NCI-H1092 treated with DMSO at 0.1 percent for 48 hours (cell line): ENCODE measurements at places on chromosomes 6 and 20.

DNA sequence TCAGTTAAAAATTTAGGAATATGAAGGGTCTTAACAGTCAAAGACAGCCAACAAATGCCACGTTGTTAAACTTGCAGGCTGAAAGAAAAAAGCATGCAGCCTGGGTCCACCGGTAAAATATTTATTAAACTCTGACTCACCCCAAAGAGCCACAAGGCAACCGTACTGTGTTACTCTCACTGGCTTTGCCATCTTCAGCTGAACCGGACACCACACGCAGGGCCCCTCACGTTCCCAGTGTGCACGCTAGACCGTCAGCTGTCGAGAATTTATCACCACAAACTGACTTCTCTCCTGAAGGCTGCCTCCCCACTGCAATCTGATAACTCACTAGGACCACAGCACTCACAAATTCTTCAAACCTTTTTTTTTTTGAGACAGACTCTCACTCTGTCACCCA lies 30.7 kb downstream of the HUS1B start:
- DNase-seq = no peak

GRCh38 chr6:46618726-46619125 lies 33.9 kb downstream of the CYP39A1 start:
- no peak for DNase-seq

- DNase-seq = no peak
These were observed 43.8 kb downstream of the EYA2 start for GRCh38 chr20:46938434-46938833.

- no peak for DNase-seq
These were observed 68.5 kb downstream of the TMEM200A start for GRCh38 chr6:130434174-130434873.

GRCh38 chr6:24272553-24272952 lies 85.3 kb downstream of the DCDC2 start:
- no peak for DNase-seq

DNA sequence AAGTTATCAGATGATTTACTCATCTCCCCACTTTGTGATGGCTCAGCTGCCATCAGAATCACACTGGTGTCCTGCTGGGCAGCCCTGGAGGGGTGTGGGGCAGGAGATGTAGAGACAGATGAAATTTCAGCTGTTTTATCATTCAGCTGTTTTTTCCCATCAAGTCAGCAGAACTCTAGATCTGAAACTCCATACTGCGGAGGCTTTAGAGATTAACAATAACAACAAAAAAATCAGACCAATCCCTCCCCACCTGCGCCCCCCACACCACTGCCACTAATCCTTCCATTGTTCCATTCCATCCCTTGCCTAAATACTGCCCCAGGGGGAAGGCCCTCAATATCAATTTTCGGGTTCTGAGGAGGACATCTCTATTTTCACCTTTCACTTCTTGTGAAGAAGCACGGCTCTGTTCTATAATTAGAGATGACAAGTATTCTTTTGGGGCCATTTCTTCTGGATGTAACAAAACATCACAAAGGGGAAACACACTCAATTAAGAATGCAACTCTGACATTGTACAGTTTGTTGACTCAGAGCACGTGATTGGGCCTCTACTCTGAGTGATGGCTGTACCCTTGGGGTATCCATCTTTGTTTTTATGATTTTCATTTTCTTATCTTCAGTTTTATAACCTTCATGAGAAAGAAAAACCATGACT lies 396.3 kb downstream of the ZFAND3 start:
- no peak for DNase-seq

GRCh38 chr6:125824946-125825771 lies 34.4 kb downstream of the NCOA7 start:
- DNase-seq = peak; percentile 12

DNA sequence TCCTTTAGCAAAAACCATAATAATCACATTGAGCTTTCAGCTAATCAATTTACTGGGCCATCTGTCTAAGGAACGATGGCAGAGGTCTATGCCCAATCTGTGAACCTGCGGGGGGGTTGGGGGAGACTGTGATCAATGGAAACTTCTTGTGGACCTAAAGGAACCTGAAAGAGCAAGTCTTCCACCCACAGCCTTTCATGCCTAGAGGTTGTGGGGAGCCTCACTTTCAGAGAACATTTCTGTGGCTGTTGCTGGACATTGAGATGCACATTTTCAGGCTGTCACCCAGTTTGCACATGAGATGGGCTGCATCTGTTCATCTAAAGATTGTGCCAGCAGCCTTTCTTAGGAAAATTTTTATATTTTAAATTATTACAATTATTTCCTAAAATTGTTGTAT lies 310.0 kb upstream of the SPTLC3 start:
- DNase-seq = no peak

DNA sequence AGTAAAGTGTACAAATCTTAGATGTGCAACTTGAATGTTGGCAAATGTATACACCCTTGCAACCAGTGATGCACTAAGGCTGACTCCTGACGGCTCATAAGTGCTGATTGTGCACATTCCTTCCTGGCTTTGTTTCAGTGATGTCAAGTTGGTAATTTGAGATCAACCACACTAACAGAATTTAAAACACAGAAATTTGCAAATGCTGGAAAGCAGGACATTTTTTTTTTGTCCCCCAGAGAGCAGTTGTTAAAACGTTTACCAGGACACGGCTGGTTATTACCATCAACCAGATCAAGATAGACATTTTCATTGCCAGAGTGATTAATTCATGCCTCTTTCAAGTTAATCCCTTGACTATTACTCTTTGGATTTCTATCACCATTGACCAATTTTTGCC lies 735.6 kb downstream of the RFPL4B start:
- DNase-seq = no peak

GRCh38 chr20:59176812-59177211 lies 13.2 kb downstream of the ZNF831 start:
- DNase-seq = no peak

DNA sequence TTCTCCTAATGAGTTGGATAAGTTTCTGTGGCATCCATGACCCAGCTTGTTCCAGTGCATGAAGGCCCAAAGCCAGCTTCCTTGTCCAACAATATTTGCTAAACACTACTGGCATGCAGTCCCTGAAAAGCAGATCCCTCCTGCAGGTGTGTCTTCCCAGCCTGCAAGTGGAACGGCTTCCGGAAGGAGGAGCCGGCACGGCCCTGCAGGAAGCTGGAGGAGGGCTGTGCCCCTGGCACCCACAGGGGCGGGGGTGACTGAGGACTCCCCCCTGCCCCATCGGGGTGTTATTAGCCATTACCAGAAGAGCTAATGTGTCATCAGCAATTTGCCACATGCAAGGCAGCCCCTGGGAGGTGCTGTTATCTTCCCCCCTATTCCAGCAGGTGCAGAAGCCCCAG lies 27.4 kb downstream of the NPEPL1 start:
- no peak for DNase-seq

GRCh38 chr6:108476847-108477430 lies 83.8 kb upstream of the FOXO3 start:
- DNase-seq = peak; percentile 79
